ENCODE measurements at places on chromosomes 4 and X.

- no peak for DNase-seq
Measured at GRCh38 chr4:24089851-24090534, 200.1 kb upstream of the PPARGC1A start.

DNA sequence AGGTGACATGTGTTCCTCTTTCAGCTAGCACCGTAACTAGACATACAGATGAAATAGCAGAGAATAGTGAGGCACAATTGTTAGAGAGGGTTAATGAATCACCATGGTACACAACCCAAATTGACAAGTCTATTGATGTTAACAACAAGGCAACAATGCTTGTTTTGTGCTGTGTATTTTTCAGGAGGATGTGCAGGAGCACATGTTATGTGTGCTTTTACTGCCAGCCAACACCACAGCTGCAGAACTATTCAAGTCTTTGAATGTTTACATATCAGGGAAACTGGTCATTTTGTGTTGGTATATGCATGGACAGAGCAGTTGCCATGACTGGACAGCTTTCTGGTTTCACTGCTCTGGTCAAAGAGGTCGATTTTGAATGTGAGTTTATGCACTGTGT lies 32.8 kb downstream of the STBD1 start:
- no peak for DNase-seq

DNA sequence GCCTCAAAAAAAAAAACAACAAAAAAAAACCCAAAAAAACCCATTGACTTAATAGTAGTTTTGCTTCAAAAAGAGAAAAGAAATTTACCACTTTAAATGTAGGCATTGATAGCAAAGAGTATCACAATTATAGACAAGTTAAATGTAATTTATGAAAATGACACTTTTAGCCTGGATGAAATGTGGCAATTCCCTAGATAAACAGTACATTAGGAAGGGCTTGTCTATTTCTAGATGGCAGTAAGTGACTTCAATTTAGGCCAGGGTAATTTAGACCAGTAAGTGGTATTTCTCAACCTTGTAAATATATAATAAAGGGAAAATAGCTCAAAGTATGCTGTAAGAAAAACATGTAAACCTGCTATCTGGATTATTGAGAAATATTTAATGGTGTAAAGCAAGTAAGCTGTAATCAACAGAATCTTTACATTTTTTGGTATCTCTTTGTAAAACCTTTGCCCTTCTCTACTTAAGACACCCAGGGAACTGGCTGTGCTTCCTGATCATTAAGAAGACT lies 103.7 kb upstream of the RAPGEF2 start:
- DNase-seq: no peak

DNA sequence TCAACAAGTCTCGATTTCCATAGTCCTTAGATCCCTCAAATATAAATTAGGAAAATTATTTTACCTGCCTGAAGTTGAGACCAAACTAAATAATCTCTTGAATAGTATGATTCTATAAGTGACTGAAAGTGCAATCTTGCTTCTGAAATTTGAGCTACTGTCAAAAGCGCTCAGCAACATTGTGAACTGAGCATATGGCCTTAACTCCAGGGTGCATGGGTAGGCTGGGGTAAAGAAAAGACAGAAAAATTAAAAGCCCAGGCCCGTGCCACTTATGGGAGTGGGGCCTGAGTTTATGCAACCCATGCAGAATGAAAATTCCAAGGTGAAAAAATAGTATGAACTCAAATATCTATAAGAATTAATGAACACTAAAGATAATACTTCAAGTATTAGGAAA lies 9.8 kb downstream of the PGRMC2 start:
- no peak for DNase-seq

DNA sequence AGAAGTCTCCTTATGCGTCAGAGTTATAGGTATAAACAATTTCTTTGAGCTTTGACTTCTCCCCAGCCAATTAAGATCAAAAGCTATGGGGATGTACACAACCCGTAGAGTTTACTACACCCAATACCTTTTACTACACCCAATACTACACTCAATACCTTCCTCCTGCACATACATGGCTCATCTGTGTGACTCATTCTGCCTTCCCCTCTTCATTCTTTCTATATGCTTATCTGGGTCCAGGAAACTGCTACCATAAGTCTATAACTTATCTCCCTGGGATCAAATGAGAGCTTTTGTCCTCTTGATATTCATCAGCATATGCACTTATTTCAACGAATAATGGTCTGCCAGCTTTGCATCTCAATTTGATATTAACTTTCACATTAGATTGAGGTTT lies 28.2 kb downstream of the ANKRD50 start:
- no peak for DNase-seq

DNA sequence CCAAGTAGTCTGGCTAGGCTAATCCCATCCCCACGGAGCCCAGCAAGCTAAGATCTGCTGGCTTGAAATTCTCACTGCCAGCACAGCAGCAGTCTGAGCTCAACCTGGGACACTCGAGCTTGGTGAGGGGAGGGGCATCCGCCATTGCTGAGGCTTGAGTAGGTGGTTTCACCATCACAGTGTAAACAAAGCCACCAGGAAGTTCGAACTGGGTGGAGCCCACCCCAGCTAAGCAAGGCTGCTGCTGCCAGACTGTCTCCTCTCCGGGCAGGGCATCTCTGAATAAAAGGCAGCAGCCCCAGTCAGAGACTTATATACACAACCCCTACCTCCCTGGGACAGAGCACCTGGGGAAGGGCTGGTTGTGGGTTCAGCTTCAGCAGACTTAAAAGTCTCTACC lies 639.6 kb downstream of the IQCM start:
- peak; percentile 47 for DNase-seq

DNA sequence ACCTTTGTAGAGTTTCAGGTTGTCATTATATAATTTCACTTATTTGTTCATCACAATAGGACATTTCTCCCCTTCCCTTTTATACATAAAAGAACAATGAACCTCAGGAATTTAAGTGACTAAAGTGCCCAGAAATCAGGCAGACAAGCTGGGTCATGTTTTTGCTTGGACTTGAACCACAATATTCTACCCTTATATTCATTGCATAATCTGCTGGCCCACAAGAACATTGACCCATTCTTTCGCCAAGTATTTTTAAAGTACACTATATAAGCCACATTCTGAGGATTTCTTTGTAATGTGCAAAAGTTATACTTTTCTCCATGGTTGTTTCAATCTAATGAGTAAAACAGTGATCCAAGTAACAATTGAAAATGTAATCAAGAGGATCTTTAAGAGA lies 637.5 kb upstream of the SLIT2 start:
- no peak for DNase-seq

DNA sequence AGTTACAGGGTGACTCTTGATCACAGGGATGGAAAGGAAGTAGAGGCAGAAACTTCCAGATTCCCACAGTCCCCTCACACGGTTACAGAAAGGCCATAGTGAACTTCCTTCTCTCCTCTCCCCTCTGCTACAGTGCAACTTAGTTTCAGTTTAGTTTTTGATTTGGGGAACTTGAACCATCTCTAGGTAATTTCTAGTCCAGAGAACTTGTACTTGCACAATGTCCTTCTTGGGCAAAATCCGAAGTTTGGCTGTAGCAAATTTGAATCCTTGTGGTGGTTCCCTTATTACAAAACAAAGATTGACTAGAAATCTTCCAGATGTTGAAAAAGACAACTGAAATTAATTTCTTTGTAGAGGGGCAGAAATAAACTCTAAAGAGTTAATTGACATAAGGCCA lies 1.2 kb upstream of the BLTP1 start:
- no peak for DNase-seq

- DNase-seq: no peak
Measured at GRCh38 chr4:173525118-173526011, 4.7 kb downstream of the HAND2 start.

DNA sequence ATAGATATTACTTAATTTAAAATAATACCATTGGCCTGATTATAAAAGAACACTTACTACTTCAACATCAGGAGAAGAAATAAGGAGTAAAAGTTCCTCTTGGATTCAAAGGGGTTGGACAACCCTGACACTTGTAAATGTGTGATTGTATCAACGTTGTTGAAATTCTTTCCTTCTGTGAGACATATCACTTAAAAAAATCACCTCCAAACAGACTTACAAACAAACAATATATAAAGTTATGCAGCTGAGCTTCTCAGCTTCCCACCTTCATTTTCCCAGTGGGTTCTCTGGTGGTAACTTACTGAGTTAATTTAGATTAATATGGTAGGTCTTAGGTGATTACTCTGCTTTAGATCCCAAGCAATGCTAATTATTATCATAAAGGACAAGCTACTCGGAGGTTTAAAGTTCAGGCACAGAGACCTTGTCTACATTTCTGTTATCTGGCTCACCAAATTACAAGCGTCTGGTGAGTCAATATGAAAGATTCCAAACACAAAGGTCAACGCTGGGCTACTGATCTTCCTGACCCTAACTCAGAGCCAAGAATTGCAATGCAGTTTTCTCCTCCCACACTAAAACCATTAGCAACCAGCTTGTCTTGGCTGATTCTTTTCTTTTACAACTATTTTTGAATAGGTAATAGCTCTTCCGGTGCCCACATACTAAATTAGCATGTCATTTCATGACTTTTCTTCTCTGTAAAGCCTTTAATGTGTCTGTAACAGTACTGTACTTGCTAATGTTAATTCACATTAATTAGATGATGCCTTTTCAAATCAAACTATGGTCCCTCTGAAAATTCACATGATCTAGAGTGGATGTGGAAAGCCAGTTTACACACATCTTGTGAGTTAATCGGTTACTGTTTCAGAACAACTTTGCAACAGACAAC lies 157.6 kb downstream of the RASL11B start:
- peak; percentile 47 for DNase-seq

DNA sequence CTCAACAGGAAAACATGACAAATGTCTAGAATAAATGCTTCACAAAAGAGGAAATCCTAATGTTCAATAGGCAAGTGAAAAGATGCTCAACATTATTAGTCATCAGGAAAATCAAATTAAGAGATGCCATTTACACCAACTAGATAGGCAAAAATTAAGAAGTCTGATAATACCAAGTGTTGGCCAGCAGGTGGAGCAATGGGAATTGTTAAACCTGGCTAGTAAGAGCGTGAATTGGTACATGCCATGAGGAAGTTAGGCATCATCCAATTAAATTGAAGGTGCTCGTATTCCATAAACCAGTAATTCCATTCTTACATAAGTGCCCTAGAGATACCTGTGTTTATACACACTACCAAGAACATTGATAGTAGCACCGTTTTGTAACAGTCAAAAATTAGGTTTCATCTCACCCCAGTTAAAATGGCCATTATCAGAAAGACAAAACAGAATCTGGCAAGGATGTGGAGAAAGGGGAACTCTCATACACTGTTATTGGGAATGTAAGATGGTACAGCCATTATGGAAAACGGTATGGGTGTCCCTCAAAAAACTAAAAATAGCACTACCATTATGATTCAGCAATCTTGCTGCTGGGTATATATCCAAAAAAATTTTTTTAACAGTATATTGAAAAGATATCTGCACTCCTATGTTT lies 14.0 kb upstream of the ZCCHC18 start:
- DNase-seq: no peak

- no peak for DNase-seq
Measured at GRCh38 chrX:826448-826847, 195.9 kb downstream of the SHOX start.

DNA sequence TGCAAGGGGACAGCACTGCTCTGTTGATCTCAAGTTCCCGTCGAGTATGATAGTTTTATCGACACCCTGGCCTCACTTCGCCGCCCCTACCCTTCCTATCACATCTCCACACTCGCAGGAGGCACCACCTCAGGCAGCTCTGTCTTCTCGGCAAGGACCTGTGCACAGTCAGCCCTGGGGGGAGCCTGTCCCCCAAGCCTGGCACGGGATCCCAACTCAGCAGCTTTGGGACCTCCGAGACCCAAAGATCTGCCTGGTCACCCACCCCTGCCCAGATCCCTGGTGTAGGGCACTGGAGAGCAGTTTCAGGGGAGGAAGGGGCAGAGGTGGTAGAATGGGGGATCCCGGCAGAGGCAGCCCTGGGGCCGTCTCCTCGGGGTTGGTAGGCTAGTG lies 18.0 kb upstream of the UBA1 start:
- peak; percentile 28 for DNase-seq
